ENCODE measurements at places on chromosomes 2 and 18.

- no peak for DNase-seq
Observed at GRCh38 chr2:36577884-36578283, 20.1 kb downstream of the FEZ2 start.

DNA sequence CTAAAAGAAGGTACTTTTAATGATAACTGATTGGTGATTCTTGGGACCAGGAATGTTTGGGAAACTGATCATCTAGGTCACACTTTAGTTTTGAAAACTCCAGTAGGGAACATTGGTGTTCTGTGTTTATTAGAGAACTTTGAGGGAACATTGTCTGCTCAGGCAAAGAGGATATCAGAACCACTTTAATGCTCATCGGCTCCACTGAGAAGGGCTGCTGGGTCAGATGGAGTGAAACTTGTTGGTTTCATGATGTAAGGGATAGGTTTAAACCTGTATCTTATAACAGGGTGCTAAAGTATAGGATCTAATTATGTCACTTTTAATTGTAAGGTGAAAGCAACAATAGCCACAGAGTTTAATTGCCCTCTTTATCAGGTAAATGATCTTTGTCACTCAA is 14.2 kb upstream of the POLI start:
- no peak for DNase-seq

- DNase-seq, result peak; percentile 87
Observed at GRCh38 chr2:15747603-15748471, 156.2 kb downstream of the DDX1 start.

- peak; percentile 29 for DNase-seq
Observed at GRCh38 chr18:27921392-27921791, 255.5 kb downstream of the CDH2 start.

- no peak for DNase-seq
Observed at GRCh38 chr2:40282428-40282827, 169.5 kb downstream of the SLC8A1 start.

- no peak for DNase-seq
Observed at GRCh38 chr2:80501874-80502624, 197.5 kb upstream of the LRRTM1 start.

- no peak for DNase-seq
Observed at GRCh38 chr2:62554440-62554839, 48.4 kb upstream of the TMEM17 start.

DNA sequence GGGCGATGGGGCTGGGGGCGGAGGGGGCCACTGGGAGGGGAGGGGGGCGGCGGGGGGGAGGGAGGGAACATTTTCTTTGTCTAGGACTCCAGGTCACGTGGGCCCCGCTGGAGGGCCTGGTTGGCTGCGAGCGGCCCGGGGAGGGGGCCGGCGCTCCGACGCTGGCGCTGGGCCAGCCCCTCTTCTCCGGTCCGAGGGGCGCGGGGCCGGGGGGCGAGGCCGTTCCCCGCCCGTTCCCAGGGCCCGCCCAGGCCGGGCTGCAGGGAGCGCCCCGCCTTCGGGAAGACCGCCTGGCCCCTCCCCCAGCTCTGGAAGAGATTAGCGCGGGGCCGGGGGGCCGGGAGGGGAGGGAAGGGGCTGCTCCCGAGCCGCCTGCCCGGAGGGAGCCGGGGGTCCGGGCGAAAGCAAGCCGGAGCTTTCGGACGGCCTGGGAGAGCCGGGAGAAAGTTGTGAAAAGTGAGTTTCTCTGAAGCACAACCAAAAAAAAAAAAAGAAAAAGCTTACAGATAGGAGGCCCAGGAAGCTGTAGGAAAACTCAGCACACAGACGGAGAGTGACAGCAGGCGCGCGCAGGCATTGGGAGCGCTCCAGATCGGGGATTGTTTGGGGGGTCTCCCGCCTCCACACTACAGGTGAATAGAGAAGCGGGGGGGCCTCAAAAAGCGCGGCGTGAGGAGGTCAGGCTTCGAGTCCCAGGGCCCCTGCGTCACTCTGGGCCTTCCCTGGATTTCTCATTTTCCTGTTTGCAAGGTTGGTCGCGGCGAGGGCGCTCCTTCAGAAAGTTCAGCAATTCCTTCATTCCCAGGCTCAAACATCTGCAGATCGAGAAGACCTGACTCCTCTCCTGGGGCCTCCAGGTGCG is 84.1 kb upstream of the POMC start:
- peak; percentile 93 for DNase-seq

GRCh38 chr2:71595569-71595968 is 142.2 kb downstream of the DYSF start:
- no peak for DNase-seq

DNA sequence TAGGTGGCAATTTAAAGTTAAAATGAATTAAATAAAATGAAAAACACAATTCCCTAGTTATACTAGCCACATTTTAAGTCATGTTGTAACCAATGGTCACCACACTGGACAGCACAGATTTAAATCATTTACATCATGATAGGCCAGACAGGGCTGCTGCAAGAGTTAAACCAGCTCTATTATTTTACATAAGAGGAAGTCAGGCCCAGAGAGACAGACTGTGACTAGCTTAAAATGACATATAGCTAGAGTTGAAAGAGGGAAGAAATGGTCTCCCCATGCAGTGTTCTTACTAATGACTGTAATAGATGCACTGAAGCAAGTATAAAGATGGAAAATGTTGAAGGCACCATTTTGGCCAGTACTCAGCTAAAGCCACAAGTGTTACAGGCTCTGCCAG is 69.6 kb downstream of the SLC66A3 start:
- no peak for DNase-seq

GRCh38 chr2:197464175-197464574 is 10.8 kb downstream of the COQ10B start:
- no peak for DNase-seq

- DNase-seq, result peak; percentile 41
Observed at GRCh38 chr2:118847762-118848172, 319 bp upstream of the EN1 start.

- no peak for DNase-seq
Observed at GRCh38 chr2:1341404-1342120, 71.7 kb upstream of the TPO start.

- no peak for DNase-seq
Observed at GRCh38 chr2:28547223-28547860, 51.5 kb downstream of the PLB1 start.

GRCh38 chr2:61045999-61046398 is 19.7 kb upstream of the SANBR start:
- no peak for DNase-seq

DNA sequence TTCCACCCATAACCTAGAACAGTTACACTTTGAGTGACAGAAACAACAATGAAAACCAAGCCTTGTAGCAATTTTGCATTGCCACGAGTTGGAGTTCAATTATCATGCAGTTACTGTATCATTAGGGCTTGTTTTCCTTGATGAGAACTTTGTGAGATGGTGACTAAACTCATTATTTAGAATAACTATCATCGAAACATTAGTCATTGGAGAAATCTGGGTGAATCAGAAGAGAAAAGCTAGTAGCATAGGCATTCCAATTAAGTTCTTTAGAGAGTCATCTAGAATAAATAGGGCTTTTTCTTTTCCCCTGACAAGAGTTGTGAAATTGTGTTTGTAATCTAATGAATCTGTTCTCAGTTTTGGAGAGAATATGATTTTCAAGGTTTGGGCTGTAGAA is 122.8 kb upstream of the DOCK10 start:
- DNase-seq, result no peak

GRCh38 chr18:8944871-8945245 is 157.6 kb upstream of the NDUFV2 start:
- DNase-seq, result no peak

- no peak for DNase-seq
Observed at GRCh38 chr2:54634564-54635511, 88.6 kb upstream of the EML6 start.

- DNase-seq, result no peak
Observed at GRCh38 chr2:79801082-79801481, 288.2 kb downstream of the CTNNA2 start.

- DNase-seq, result no peak
Observed at GRCh38 chr2:124025171-124025580, at the start of gene CNTNAP5. TSS of gene CNTNAP5 (plus strand) at chr2:124025287. CDS start at chr2:124025651, 364 bp downstream.

DNA sequence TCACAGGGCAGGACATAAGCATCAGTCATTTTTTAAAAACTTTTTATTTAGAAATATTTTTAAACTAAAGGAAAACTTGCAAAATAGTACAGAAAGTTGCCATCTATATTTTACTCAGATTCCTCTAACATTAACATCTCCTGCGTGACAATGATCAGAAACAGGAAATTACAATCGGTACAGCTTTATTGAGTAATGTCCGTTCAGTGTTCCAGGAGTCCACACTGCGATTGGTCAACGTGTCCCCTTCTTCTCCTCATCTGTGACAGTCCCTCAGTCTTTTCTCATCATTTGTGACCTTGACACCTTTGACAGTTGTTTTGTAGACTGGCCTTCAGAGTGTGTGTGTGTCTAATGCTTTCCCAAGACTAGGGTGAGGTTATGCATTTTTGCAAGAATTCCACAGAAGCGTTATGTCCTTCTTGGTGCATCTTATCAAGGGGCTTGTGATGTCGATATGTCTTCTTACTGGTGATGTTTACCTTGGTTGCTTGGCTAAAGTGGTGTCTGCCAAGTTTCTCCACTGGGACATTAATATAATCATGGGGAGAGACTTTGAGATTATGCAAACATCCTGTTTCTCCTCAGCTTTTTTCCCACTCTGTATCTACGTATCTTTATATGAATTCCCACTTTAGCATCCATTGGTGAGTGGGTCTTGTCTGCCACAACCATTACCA is 21.4 kb upstream of the TMEM177 start:
- no peak for DNase-seq

GRCh38 chr2:45778720-45779171 is 127.3 kb downstream of the PRKCE start:
- peak; percentile 77 for DNase-seq

DNA sequence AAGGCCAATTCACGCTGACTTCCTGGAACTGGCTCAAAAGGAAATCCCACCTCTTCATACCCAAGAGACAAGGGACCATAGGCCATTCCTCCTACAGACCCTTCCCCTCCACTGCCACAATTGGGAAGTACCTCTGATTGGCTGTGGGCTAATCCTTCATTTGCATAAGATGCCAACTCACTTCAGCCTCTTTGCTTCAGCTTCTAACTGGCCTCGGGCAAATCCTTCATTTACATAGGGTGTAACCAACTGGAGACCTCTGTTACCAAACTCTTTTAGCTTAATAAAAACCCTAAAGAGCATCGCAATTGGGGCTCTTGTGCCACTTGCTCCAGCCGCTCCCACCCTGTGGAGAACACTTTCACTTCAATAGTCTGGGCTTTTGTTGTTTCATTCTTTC is 38.2 kb downstream of the MC2R start:
- DNase-seq, result no peak

- DNase-seq, result peak; percentile 58
Observed at GRCh38 chr18:31610286-31611205, 18.9 kb downstream of the TTR start.

- DNase-seq, result no peak
Observed at GRCh38 chr2:84832772-84833461, 48.0 kb downstream of the TRABD2A start.

DNA sequence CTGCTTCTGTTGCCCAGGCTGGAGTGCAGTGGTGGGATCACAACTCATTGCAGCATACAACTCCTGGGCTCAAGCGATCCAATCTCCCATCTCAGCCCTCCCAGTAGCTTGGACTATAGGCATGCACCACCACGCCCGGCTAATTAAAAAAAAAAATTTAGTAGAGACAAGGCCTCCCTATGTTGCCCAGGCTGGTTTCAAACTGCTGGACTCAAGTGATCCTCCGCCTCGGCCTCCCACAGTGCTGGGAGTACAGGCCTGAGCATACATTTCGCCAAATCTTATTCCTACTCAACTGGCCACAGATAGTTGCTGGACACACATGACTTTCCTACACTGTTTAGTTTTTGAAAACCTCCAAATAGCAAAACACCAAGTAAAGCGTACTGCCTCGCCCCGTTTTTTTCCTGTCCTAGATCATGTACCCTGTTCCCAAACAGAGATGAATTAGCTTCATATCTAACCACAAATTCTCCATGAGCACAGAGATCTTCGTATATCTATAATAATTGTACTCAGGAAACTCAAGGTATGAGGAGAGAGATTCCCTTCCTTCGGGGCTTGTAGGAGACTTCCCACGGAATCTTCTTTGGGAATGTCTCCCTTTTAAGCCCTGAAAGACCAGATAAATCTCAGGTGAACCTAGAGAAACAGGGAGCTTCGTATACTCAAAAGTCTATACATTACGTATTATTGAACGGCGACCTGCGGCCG is 598 bp upstream of the C2orf69 start:
- DNase-seq, result peak; percentile 22

DNA sequence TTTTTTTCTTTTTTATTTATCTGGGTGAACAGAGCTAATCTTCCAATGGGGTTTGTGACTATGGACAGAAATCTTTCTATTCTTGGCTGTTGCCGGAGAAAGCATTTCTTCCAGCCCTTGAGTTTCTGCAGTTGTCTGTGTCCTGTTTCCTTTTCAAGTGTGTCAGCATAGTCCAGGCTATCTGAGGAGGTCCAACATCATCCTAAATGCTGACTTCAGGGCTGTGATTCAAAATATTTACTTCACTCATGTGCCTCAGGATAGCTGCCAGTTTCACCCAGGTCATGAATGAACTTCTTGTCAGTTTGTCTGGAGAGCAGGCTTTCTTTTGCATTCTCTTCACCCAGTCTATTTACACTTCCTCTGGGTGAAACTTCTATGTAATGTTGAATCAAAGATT is 27.9 kb downstream of the ITGAV start:
- DNase-seq, result no peak

- DNase-seq, result no peak
Observed at GRCh38 chr2:174997110-174997509, 8.1 kb downstream of the CHN1 start.

DNA sequence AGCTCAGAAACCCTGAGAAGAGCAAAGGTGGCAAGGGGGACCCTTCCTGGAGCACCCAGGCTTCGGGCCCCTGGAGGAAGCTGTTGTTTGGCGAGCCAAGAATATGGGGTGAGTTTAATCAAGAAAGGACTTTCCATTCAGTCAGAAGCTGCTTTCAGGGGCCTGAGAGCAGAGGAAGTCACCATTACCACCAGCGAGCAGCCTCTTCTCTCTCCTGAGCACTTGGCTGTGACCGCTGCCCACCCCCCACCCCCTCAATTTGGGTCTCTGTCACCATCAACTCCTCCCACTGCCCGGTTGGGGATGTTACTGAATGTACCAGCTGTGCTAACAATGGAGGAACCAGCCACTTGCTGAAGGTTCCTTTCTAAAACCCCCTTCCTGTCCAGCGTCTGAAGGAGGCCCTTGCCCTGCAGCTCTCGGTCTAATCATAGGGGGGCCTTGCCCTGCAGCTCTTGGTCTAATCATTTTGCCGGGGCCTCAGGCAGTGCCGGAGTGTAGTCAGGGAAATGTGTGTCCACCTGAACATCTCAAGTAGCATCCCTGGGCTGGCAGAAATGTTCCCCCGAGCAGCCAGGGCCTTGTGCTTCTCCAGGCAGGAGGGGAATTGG is 943 bp downstream of the INPP5D start:
- DNase-seq, result no peak

- no peak for DNase-seq
Observed at GRCh38 chr2:76752506-76752905, 769.7 kb downstream of the LRRTM4 start.

GRCh38 chr2:207879536-207879935 is 109.8 kb upstream of the FZD5 start:
- DNase-seq, result no peak

All from Caco-2 (cell line).